ENCODE measurements at places on chromosomes 6 and 20. TPM values are rescaled to one million over a fixed set of nuclear protein-coding genes. Genes with fewer than 3 reads are reported as not detected.

DNA sequence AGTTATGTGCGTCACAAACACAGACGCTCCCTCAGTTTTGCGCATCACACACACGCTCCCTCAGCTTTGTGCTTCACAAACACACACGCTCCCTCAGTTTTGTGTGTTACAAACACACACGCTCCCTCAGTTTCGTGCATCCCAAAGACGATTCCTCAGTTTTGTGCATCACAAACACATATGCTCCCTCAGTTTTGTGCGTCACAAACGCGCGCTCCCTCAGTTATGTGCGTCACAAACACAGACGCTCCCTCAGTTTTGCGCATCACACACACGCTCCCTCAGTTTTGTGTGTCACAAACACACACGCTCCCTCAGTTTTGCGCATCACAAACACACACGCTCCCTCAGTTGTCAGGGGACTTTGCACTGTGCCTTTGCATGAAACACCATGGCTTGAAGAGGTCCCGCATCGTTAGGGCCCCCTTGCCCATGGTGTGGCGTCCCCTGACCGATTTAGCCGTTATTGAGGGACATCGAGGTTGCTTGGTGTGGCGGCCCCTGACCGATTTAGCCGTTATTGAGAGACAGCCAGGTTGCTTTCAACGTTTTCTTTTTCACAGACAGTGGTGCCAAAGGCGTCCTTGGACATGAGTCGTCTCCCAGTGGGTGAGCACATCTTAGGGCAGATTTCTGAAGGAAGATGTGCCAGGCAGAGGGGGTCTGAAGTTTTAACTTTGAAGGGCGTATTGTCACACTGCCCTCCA, 28.1 kb upstream of the MYT1 start:
- peak; percentile 19 for DNase-seq

The PACRG gene
- 0.17 TPM for polyA plus RNA-seq

The MYMX gene
- polyA plus RNA-seq: 5.3 TPM

GRCh38 chr20:20251836-20252235, 116.1 kb upstream of the INSM1 start:
- no peak for DNase-seq

The CCM2L gene
- polyA plus RNA-seq: 23.1 TPM

DNA sequence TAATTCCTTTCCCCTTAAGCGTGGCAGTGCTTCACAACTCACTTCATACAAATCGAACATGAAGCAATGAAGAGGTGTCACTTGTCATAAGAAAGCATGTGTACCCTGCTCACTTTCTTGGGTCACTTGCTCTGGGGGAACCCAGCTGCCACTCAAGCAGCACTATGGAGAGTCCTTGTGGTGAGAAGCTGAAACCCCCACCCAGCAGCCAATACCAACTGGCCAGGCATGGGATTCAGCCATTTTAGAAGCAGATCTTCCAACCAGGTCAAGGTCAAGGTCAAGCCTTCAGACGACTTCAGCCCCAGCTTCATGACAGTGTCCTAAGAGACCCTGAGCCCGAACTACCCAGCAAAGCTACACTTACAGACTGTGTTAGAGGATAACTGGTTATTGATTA, 62.8 kb downstream of the PSMB1 start:
- no peak for DNase-seq

The LPA gene
- 0.08 TPM for polyA plus RNA-seq

DNA sequence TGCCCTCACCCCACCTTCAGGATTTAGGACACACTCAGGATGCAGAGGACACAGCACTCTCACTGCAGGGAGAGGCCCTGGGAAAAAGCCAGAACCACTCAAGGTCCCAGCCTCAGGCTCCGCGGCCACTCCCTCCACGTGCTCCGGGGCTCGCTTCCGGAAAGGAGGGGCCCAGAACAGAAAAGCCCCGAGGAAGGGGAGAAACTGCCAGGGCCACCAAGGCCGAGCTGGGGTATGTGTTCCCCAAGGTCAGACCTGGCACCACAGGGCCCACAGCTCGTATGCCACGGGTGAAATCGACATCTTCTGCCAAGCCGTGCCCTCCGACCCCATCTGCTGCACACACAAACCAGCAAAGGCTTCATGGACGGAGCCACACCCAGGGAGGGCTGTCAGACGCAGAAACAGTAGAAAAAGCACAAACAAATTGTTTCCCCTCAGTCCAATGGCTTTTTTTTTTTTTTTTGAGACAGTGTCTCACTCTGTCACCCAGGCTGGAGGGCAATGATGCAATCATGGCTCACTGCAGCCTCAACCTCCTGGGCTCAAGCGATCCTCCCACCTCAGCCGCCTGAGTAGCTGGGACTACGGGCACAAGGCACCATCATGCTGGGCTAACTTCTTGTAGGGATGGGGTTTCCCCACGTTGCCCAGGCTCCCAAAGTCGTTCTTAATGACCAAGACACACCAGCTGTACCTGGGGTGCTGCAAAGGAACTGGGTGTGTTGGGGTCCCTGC, 33.4 kb downstream of the SLC2A4RG start:
- DNase-seq: no peak

- no peak for DNase-seq
Measured at GRCh38 chr6:69913361-69913760, 47.0 kb downstream of the COL19A1 start.

DNA sequence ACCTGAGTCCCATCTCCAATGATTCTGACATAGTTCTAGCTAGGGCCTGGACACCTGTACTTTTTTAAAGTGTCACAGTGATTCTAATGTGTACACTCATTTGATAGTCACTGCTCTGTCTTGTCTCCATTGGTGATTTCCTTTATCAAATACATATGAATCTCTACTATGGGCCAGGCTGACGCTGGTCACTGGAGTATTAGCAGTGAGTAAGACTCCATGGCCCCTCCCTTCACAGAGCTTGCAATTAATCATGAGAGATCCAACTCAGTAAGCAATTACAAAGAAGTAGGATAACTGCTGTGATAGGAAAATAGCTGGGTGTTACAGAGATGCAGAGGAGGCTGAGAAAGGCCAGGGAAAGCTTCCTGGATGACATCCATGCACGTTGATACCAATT, 19.3 kb upstream of the SASH1 start:
- DNase-seq: no peak

GRCh38 chr6:5529015-5529414, 267.7 kb downstream of the FARS2 start:
- no peak for DNase-seq

DNA sequence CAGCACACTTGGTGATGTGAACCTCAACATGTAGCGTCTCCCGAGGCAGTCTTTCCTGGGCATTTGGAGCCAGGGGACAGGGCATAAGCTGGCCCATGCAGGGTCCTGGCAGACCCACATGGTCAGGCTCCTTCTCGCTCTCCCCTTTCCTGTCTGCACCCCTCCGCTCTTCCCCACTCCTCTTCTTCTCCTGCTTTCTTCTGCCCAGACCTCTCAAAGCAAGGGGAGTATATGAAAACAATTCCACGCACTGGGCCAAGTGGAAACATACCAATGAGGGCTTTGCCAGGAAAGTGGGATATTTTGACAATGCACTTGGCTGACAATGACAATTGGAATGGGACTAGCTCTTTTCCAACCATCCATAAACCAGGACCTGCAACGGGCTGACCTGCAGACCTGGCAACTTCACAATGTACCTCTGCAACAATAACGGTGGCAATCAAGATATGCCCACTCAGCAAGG, 58.9 kb upstream of the TRAF3IP2 start:
- DNase-seq: no peak

DNA sequence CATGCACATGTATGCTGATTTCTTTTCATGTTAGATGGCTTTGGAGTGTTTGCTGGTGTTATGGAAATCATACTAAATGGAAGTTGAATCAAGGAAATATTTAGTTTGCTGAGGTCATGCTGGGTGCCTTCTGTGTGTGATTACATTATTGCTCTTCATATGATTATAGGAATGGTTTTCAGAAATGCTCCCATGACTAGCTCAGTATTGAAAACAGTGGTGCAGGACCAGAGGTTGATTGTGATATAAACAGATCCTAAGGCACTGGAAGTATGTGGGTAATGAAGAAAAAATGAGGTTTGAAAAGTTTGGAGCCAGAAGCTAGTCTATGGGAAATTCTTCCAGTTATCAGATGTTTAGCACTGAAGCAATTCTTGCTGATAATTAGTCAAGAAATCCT, 693.1 kb downstream of the UTRN start:
- DNase-seq: no peak
